ENCODE measurements at places on chromosomes 16 and 17. TPM values are rescaled to one million over a fixed set of nuclear protein-coding genes. Genes with fewer than 3 reads are reported as not detected.

GAS2L2 gene
- not detected for total RNA-seq

TBC1D3L gene
- total RNA-seq = 2.4 TPM

HP gene
- not detected for total RNA-seq

BPTF gene
- total RNA-seq = 26.1 TPM

CCL1 gene
- total RNA-seq = not detected

KRT9 gene
- not detected for total RNA-seq

MAP2K6 gene
- total RNA-seq = 8.9 TPM

CA4 gene
- 31.1 TPM for total RNA-seq
